ENCODE measurements at places on chromosomes 13 and 19.

GRCh38 chr19:2767688-2768087 lies 15.4 kb downstream of the SGTA start:
- no peak for DNase-seq

DNA sequence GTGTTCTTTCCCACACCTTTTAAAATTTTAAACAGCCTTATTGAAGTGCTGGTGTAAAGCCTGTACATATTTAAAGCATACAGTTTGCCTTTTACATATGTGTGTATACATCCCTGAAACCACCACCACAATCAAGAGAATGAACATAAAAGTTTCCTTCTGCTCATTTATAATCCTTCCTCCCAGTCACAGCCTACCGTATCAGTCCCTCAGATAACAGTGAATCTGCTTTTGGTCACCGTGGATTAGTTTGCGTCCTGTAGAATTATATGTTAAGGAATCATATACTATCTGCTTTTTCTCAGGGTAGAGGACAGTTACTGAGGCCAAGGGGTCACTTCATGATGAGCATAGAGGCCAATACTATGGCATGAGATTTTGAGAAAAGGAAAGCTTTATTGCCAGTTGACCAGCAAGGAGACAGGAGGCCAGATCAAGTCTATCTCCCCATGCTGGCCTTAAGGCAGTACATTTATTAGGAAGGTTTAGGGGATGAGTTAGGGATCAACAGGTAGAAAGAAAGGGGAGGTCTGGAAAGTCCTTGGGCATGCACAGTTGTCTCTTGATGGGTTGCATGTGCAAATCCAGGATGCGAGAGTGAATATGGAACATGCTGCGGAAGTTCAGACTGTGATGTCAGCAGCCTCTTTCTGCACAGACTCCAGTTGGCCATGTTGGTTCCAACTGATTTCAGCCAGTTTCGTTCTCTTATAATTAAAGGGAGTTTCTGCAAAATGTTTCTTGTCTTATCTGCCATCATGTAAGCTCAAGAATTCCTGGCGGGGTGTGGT lies 36.3 kb upstream of the LSM14A start:
- no peak for DNase-seq

- DNase-seq = no peak
Observed at GRCh38 chr19:7492558-7492957, 3.7 kb upstream of the PEX11G start.

DNA sequence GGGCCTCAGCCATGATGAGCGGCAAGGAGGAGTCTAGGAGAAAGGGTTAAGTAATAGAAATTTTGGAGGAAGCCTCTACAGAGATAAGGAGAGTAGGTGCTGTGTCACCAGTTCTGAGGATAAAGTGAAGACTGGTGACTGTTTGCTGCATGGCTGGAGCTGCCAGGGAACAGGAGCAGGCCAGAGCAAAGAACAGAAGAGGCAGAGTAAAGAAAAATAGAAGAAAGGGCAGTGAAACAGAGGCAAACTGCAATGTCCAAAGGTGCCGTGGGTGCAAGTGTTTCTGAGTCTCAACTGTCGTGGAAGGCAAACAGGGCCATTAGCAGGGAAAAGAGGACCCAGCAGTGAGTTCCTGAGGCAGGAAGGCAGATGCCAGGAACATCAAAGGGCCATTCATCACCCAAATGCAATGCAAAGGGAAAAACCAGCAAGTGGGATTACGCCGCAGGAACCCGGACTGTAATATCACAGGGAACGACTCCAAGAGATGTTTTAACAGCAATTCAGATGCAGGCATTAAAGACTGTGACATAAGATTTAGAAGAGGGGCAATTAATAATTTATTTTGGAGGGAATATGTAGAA lies 318.3 kb downstream of the FOXO1 start:
- peak; percentile 17 for DNase-seq

DNA sequence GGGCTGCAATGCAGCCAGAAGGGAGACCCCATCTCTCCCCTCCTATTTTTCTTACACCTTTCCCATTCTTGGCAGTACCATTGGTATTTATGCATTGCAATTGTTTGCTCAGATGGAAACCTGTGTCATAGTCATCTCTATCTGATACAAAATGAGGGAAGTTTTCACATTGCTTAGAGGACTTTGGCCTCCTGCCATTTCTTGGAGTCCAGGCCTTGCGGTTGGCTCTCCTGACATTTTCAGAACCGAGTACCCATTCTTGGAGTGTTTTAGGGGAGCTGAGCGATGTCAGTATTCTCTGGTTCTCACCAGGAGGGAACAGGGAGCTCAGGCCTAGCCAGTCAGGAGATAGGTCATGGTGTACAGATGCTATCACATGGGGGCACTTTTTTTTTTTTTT lies 1.5 kb downstream of the SIN3B start:
- DNase-seq = no peak

- DNase-seq = peak; percentile 45
Observed at GRCh38 chr19:16073988-16074387, 2.3 kb upstream of the TPM4 start.

GRCh38 chr13:43961909-43962308 lies 82.2 kb downstream of the LACC1 start:
- no peak for DNase-seq

GRCh38 chr19:51714848-51715247 lies 8.9 kb downstream of the HAS1 start:
- DNase-seq = no peak

DNA sequence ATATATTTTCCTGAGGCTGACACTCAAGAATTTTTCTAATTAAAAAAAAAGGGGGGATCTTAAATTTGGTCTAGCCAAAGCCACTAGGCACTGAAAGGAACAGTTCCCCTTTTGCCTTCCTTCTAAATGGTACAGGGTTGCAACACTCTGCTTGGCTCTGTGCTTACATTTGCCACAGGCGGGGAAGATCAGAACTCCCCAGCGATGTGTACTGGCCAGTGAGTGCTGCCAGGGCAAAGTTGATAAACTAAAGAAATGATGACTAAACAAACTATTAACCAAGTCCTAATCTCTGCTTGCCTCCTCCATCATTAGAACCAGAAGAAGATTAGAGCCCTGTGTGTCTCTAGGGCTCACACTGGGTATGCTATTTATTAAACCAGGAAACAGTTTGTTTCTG lies 75.3 kb upstream of the SCEL start:
- no peak for DNase-seq

DNA sequence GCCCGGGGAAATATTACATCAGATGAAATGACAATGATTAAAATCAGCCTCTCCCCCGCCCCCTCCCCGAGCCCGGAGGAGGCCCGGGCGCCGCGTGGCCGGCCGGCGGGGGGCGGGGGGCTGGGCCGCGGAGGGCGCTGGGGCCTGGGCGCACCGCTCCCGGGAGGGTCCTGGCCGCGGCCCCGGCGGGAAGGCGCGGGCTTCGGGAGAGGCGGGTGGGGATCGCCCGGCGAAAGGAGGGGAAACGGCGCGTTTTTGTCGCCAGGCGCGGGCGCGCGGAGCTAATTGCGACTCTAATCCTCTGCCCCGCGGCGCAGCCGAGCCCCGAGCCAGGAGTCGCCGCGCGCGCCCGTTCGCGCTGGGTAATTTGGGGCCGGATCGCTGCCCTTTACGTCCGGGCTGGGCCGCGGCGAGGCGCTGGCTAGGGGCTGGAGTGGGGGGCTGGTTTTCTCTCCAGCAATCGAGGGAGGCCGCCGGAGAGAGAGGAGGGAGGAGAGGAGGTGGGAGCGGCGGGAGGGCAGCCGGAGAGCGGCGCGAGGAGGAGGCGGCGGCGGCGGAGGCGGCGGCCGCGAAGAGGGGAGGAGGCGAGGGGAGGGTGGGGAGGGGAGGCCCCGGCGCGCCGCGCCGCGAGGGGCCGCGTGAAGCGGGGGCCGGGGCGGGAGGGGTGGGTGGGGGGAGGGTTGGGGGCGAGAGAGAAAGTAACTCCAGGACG lies at the start of gene KCTD15:
KCTD15 (plus strand) TSS at position 707 of the 712 bp plus-strand sequence. CDS start 3,585 bp downstream, outside the sequence.
- peak; percentile 78 for DNase-seq

DNA sequence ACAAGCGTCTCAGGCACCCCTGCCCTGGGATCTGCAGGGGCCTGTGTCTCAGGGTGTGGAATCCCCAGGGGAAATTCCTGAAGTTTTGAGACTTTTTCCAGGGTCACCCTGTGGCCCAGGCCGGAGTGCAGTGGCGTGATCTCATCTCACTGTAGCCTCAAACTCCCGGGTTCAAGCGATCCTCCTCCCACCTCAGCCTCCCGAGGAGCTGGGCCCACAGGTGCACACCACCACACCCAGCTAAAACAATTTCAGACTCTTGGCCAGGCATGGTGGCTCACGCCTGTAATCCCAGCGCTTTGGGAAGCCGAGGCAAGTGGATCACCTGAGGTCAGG lies 4.0 kb downstream of the CAPN12 start:
- no peak for DNase-seq

- DNase-seq = no peak
Observed at GRCh38 chr19:12726988-12727316, 3.2 kb upstream of the TNPO2 start.

DNA sequence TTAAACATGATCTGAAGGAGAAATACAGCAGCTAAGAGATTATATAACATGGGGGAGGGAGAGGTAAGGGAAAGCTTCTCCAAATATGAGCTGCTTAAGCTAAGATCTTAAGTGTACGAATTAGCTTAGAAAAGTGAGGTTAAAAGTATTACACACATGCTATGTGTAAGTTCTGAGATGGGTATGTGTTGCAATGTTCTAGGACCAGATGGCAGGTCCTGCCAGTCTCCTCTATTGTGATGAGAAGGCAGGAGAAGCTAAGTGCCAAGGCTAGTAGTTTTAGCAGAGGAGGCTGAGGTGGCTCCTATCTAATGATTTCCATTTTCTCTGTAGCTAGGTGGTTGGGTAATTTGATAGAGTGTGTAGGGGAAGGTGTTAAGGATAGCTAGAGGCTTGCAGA lies 57.6 kb downstream of the MICU2 start:
- DNase-seq = no peak

DNA sequence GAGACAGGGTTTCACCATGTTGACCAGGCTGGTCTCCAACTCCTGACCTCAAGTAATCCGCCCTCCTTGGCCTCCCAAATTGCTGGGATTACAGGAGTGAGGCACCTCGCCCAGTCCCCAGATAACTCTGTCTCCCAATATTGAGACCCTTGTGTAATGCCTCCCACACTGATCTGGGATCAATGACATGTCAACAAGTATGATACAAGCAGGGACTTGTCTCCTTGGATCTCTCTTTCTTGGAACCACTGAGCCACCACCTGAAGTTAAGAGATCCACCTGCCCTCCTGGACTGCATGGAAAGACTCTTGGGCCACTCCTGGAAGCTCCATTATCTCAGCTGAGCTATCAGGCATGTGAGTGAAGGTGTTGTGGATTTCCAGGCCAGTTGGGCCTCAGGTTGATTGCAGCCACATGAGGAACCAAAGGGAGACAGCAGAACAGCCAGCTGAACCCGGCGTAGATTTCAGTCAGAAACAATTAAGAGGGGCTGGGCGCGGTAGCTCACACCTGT lies 15.1 kb downstream of the NFKBID start:
- DNase-seq = no peak

DNA sequence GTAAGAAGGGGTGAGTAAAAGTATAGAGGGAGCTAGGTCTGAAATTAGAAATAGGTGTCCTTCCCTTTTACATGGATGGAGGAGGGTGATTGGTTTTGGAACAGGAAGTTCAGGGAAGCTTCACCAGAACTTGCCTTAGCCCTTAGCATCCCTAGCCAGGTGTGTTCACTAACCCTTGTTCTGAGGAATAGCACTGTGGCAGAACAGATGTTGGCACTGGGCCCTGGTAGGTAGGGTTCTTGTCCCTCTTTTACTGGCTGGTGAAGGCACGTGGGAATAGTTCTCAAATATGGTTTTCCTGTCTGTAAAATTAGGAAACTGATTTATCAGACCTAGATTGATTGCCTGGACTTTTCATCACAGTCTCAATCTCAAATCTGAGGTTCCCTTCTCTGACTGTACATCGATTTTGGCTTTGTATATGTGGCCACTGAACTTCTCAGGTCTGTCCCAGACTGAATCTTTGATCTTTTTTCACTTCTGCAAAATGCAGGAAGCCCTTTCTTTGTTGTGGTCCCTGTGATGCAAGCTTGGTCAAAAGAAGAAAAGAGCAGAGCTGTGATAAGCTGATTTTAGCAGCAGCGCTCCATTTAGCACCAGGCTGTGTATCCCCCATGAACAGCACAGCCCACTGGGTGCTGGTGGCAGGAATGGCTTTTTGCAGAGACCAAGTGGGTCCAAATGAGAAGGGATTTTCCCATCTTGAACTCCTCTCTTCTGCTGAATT lies 86.2 kb upstream of the HTR2A start:
- DNase-seq = no peak

DNA sequence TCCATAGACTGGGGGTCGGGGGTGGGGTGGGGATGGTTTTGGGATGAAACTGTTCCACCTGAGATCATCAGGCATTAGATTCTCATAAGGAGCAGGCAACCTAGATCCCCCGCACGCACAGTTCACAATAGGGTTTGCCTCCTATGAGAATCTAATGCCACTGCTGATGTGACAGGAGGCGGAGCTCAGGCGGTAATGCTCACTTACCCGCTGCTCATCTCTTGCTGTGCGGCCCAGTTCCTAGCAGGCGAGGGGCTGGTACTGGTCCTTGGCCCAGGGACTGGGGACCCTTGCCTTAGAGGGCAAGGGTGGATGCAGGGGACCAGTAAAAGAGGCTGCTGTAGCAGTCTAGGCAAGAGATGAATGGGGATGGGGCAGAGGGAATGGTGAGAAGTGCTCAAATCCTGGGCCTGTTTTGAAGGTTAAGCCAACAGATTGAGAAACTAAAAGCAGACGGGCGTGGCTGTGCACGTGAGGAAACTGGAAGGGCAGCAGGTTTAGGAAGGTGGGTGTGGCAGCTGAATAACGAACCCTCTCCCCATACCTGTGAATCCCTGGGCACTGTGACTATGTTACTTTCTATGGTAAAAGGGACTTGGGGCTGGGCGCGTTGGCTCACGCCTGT lies 1.5 kb upstream of the ERICH4 start:
- peak; percentile 47 for DNase-seq

DNA sequence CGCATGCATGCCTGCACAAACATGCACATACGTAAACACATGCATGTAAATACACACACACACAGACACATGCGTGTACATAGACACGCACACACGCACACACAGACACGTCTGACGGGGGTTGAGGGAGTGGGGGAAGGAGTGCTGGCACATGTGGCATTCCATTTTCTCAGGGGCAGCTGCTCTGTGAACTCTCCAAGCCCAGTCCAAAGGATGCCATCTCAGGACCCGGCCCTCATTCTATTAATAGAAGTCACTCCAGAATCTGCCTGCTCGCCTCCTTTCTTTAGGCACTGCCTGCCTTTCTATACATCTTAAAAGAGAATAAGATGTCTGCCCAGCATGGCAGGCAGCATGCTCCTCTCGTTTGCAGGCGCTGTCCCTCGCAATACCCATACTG lies 5.3 kb downstream of the ARHGEF7 start:
- DNase-seq = no peak

DNA sequence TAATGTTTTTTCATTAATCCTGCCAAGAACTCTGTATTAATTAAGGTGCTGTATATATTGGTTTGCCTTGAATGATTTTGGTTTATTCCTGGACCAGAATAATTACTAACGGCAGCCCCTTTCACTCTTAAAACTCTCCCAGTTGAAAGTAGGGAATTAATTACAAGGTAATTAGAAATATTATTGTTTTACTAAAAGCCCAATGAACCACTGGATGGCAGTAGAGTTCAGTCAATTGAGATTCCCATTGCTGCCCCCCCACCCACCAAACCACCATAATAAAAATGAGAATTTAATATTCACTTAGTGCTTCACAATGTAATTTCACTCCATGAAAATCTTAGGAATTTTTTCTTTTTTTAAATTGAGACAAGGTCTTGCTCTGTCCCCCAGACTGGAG lies 13.7 kb downstream of the WBP4 start:
- no peak for DNase-seq

- no peak for DNase-seq
Observed at GRCh38 chr13:58583966-58584365, 952.4 kb downstream of the PCDH17 start.

Data from activated CD8-positive, alpha-beta memory T cell treated with anti-CD3 and anti-CD28 coated beads, Interleukin-2, amount 50 U/mL, for 48 hours (primary cell).